ENCODE measurements at places on chromosomes 2 and 18.
A peak's percentile ranks its signal among the peaks of the same experiment; 100 is the strongest.

DNA sequence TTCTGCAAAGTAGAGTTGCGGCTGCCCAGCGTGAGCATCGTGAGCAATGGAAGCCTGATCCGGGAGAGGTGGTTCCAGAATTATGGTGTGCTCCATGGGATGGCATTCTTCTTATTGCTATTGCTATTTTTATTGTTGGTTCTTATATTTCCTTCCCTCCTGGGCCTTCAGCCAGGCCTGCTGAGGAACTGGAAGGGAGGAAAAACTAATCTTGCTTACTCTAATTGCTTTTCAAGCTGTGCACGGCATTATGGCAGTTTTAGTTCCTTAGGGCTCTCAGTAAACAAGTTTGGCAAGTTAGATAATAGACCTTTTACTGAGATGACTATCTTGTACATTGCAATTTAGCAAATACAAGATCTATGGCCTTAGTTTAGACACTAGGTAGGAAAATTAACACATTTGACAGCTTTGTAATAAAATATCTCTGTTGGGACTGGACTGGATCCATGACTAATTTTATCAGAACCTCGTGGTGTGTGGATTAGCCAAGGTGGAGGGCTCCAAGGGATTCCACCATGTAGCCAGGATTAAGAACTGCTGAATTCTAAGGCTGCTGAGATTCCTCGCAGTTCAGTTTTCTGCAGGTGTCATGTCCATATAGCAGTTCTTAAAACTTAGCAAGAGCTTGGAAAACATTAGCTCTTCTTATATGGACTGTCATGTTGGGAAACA is 6.0 kb downstream of the RSAD2 start:
- DNase-seq, result no peak

GRCh38 chr2:102636283-102636907 is 17.0 kb downstream of the SLC9A2 start:
- DNase-seq, result no peak

- DNase-seq, result no peak
Observed at GRCh38 chr2:203476881-203477280, 58.2 kb downstream of the RAPH1 start.

- DNase-seq, result no peak
Observed at GRCh38 chr18:3265564-3266033, 3.7 kb downstream of the MYL12B start.

GRCh38 chr2:240213226-240213475 is 72.7 kb upstream of the OTOS start:
- DNase-seq, result no peak

GRCh38 chr2:236990552-236990951 is 95.1 kb upstream of the COPS8 start:
- no peak for DNase-seq

GRCh38 chr18:74283646-74284045 is 8.1 kb downstream of the CYB5A start:
- DNase-seq, result no peak

- DNase-seq, result peak; percentile 6
Observed at GRCh38 chr2:138536302-138536701, 34.7 kb downstream of the SPOPL start.

- DNase-seq, result no peak
Observed at GRCh38 chr2:230644356-230644935, 68.2 kb upstream of the CAB39 start.

All from DMS 273 treated with DMSO at 0.1 percent for 48 hours (cell line).